CD8-positive, alpha-beta memory T cell (primary cell): ENCODE measurements at places on chromosomes 1 and 21.

- DNase-seq, result no peak
These were observed 2.1 kb downstream of the HJV start for GRCh38 chr1:146019231-146020057.

GRCh38 chr1:12756768-12757413 is 10.9 kb downstream of the CFAP107 start:
- no peak for DNase-seq

- no peak for DNase-seq
These were observed 126.2 kb upstream of the SMYD2 start for GRCh38 chr1:214154596-214155292.

DNA sequence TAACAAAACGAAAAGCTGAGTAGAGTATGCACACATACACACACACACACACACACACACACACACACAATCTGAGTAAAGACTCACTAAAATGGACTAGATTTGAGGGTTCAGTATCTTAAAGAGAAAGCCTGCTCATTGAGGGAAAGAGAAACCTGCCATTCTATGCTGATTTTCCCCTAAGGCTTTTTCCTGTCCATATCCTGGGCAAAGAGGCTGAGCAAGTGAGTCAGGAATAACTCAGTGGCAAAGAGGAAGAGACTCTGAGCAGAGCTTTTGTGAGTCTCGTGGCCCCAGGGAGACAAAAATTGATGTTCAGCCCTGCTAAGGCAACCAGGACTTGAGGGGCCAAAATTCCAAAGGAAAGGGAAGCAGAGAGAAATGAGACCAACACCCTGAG is 37.3 kb upstream of the RUNX1 start:
- no peak for DNase-seq

GRCh38 chr1:53771648-53772047 is 32.7 kb upstream of the GLIS1 start:
- DNase-seq, result no peak

- no peak for DNase-seq
These were observed 22.7 kb upstream of the DONSON start for GRCh38 chr21:33611006-33611744.

DNA sequence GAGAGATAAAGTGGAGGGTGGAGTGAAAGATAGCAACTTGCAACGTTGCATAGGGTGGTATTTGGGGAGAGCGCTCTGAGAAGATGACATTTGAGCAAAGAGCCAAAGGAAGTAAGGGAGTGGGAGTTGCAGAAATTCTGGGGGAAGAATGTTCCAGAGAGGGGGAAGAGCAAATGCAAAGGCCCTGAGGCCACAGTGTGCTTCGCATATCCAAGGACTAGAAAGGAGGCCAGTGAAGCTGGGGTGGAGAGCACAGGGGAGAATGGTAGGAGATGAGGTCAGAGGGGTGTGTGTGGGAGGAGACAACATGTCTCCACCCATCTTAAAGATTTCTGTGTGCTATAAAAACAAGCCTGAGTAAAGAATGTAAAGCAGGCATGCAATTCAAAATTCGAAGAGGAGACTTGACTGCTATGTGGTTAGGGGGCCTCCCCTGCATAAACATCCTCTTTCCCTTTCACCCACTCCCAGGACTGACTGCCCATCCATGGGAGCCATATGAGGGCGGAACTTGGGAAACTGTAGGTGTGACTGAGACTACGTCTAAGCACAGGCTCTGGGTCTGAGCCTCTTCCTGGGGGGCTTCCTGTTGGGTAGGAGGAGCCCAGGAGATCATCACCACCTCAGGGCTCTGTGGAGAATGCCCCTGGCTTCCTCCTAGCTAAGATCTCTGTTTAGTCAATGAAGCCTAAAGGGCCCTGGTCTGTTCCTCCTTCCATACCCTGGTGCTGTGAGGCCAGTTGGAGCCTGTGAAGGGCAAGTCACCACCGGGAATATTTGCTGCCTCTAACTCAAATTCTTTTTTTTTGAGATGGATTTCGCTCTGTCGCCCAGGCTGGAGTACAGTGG is 2.9 kb upstream of the CLIC4 start:
- no peak for DNase-seq

DNA sequence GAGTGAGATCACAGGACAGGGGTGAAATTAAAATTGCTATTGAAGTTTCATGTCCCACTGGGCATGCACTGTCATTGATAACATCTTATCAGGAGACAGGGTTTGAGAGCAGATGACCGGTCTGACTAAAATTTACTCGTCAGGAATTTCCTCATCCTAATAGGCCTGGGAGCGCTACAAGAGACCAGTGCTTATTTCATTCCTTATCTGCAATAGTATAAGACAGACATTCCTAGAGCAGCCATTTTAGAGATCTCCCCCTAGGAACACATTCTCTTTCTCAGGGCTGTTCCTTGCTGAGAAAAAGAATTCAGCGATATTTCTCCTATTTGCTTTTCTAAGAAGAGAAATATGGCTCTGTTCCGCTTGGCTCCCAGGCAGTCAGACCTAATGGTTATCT is 181.4 kb upstream of the ETV3 start:
- no peak for DNase-seq

- no peak for DNase-seq
These were observed 71.5 kb downstream of the USP24 start for GRCh38 chr1:55143684-55144083.

DNA sequence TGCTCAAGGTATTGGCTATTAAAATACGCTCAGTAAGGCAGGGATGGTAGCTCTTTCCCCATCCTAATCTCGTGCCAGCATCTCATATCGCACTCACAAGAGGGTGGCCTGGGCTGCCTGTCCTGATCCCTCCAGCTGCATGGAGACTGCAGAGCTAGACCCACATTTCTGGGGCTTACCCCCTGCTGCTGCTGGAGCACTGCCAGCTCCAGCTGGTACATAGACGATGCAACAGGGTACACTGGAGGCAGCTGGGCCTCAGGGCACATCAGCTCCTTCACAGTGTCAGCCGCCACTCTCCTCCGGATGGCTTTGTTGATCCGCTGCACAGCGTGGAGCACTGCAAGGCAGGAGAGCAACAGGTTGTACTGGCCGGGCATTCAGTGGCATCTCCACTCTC is 16.0 kb downstream of the IQGAP3 start:
- DNase-seq, result no peak
